Stimulated activated CD8-positive, alpha-beta memory T cell treated with anti-CD3 and anti-CD28 coated beads, Interleukin-7, amount 100 ng/mL, for 1 hour (primary cell): ENCODE measurements at places on chromosomes 11 and 22.

- DNase-seq = no peak
Observed at GRCh38 chr11:96036863-96037262, 113.0 kb upstream of the MTMR2 start.

GRCh38 chr22:49427341-49427740 lies 400.3 kb downstream of the BRD1 start:
- DNase-seq = no peak

GRCh38 chr22:49010070-49010863 lies 817.4 kb downstream of the BRD1 start:
- no peak for DNase-seq

GRCh38 chr11:45247433-45247832 lies 38.7 kb downstream of the SYT13 start:
- DNase-seq = no peak

DNA sequence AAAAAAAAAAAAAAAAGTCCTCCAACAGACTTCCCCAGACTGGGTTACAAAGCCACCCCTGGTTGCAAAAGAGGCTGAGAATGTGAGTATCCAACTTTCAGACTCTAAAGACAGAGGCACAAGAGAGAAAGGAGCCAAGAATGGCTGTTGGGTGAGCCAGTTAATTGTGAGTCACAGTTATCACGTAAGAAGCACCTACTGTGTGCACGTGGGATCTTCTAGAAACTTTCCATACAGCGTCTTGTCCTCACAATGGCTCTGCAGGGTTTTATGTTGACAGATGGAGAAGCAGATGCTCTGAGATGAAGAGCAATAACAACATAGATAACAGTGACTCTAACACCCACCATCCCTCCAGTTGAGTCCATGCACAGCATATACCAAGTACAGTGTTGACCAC lies 41.0 kb downstream of the CD82 start:
- no peak for DNase-seq

- DNase-seq = no peak
Observed at GRCh38 chr22:35620624-35621251, 3.6 kb upstream of the MB start.

DNA sequence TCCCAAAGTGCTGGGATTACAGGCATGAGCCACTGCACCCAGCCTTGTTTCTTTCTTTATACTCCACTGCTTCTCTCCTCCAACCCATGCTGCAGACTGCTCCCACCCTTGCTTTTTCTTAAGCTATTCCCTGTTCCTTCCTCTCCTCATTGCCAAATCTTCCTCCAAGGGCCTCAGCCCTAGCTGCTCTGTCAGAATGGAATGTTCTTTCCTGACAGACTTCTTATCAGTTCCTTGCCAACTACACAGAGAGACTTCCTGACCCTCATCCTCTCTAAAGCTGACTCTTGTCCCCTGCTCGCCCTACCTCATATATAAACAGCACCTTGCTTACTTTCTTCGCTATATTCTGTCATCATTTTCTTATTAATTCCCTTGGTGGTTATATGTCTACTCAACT lies 16.9 kb upstream of the PIK3C2A start:
- no peak for DNase-seq

DNA sequence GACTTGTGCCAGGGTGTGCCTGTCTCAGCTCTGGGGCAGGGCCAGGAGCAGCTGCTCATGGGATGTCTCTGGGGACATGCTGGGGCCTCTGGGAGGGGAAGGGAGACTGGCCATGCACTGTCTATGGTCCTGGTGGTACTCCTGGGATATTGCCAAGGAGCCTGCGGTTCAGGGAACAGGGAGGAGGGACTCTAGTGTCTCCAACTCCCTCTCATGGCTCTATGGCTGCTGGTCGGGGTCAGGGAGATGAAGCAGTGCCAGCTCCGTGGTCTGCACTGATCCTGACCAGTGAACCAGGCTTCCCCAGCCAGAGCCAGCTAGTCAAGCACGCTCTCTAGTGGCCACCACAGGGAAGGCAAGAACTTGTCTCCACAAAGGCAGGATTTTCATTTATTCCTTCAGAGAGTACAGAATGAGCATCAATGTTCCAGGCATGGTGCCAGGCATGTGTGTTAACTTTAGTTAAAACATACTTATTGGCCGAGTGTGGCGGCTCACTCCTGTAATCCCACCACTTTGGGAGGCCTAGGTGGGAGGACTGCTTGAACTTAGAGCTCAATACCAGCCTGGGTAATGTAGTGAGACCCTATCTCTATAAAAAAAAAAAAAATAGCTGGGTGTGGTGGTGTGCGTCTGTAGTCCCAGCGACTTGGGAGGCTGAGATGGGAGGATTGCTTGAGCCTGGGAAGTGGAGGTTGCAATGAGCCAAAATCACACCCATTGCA lies 2.5 kb upstream of the BEST1 start:
- no peak for DNase-seq

- DNase-seq = no peak
Observed at GRCh38 chr11:7900686-7901085, 30.4 kb downstream of the OR10A6 start.

DNA sequence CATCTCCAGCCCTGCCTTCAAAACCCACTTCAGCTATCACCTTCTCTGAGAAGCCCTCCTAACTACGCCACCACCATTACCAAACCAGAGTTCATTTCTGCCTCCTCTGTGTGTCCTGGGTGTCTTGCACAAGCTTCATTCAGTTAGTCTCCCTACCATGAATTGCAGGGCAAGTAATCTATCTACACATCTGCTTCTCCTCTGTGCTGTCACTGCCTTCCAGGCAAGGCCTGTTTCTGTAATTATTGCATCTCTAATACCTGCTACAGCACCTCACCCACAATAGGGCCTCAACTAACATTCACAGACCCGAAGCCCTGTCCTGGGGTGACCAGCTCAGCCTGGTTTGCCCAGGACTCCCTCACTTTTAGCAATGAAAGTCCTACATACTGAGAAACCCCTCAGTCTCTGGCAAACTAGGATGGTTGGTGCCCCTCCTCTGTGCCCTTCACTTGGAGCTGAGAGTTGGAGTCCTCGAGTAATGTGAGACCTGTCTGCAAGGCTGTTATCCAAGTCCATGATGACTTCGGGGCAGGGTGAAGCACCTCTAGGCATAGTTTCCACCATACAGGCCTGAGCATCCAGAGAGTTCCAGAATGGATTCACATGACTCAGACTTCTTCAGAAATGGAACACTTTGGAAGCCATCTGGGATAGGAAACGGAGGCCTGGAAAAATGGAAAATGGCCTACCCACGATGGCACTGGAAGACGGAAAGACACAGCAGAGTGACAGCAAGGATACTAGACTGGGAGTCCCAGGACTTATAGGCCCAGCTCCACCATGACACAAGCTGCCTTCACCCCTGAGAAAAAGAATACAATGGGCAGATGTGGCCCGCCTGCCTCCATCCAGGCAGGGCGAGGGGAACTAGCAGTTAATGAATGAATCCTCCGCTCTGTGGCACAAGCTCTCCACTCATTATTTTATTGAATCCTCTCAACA lies 269.3 kb downstream of the BUD13 start:
- no peak for DNase-seq

- no peak for DNase-seq
Observed at GRCh38 chr11:82315093-82315492, 418.6 kb downstream of the FAM181B start.

- no peak for DNase-seq
Observed at GRCh38 chr11:111524056-111524455, 9.5 kb downstream of the HOATZ start.
